ENCODE measurements at places on chromosomes 6 and 20. TPM values are rescaled to one million over a fixed set of nuclear protein-coding genes. Genes with fewer than 3 reads are reported as not detected.

BTNL2 gene
- polyA plus RNA-seq: not detected

- H3K27me3 ChIP-seq: no peaks in the 10 kb centered on the region
- no peak overlapping the region for H3K4me3 ChIP-seq
- H3K36me3 ChIP-seq: no peaks in the 10 kb centered on the region
- H3K27ac ChIP-seq: no peak overlapping the region
- no peaks in the 10 kb centered on the region for H3K4me1 ChIP-seq
These were observed 767.0 kb upstream of the POU3F2 start for GRCh38 chr6:98067375-98067774.

DNA sequence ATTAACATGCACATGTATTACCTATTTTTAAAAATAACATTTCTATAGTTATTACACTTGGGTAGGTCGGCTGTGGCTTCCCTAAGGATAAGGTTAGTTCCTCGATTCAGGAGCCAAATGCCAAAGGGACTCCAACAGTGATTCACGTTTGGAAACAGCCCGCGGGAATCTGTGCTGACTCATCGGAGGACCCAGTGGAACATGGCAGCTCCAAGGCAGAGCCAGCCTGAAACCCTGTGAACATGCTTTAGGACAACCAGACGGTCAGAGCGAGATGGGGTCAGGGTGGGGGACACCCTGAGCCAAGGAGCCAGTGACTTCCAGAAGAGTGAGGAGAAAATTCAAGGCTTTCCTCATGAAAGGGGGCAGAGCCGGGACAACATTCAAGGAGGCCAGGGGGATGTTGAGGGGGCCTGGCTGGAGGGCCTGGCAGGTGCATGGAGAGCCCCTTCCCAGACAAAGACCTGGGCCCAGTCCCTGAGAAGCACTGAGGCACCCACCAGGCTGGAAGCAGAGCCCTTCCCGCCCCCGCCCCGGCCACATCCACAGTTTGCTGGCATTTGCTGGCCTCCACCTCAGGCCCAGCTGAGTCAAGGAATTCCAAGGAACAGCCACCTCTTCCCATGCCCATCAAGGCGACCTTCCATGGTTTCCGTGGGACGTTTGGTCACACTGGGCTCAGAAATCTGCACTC is 133.2 kb downstream of the SNX5 start:
- H3K27ac ChIP-seq: no peak overlapping the region
- DNase-seq: no peak
- no peaks in the 10 kb centered on the region for H3K4me1 ChIP-seq
- H3K36me3 ChIP-seq: no peaks in the 10 kb centered on the region
- no peaks in the 10 kb centered on the region for H3K27me3 ChIP-seq
- H3K4me3 ChIP-seq: no peak overlapping the region

DNA sequence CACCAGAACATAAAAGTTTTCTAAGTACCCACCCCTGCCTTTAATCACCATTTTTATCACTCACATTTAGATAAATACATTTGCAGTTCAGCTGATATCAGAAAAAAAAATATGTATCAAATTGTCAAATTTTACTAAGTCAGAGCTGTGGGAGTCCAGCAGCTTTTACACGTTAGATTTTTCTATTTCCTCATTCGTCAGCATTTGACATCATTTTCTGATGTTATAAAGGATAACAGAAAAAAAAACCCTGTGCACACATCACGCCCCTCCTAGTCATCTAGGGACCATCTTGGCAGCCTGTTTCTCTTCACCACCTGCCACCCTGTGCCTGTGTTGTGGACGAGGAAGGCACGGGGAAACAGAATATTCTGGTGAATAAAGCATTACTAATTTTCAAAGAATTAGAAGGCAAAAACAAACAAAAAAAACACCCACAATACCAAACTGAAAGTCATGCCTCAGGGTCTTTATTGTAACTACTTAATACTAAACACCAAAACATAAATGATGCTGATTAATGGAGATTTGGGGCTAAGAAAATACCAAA is 12.4 kb downstream of the B4GALT5 start:
- no peak overlapping the region for H3K27ac ChIP-seq
- no peak overlapping the region for H3K4me3 ChIP-seq
- no peak for DNase-seq
- H3K4me1 ChIP-seq: peaks cover 4% of the 10 kb centered on the region
- no peaks in the 10 kb centered on the region for H3K27me3 ChIP-seq
- H3K36me3 ChIP-seq: no peaks in the 10 kb centered on the region

- DNase-seq: no peak
- no peak overlapping the region for H3K4me3 ChIP-seq
- peaks cover 11% of the 10 kb centered on the region for H3K4me1 ChIP-seq
These were observed 142.9 kb downstream of the TFAP2B start for GRCh38 chr6:50961611-50962010.

DNA sequence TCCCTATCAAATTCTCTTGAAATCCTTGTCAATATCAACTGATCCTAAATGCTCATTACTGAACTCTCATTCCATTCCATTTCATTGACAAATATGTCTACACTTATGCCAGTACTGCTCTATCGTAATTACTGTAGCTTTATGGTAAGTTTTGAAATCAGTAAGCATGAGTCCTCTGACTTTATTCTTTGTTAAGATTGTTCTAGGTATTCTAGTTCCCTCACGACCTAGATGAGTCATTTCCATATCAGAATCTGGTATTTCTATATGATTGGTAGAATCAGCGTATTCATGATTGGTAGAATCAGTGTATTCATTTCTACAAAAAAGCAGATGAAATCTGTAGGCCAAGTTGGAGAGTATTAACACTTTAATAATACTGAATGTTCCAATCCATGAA is 318.6 kb upstream of the RUNX2 start:
- H3K4me3 ChIP-seq: no peak overlapping the region
- no peak overlapping the region for H3K27ac ChIP-seq
- H3K36me3 ChIP-seq: peaks cover 26% of the 10 kb centered on the region
